CD4-positive, alpha-beta T cell treated with Interleukin-2 at 100 ng/mL for 4 hours (primary cell): ENCODE measurements at places on chromosomes 6 and 20.

DNA sequence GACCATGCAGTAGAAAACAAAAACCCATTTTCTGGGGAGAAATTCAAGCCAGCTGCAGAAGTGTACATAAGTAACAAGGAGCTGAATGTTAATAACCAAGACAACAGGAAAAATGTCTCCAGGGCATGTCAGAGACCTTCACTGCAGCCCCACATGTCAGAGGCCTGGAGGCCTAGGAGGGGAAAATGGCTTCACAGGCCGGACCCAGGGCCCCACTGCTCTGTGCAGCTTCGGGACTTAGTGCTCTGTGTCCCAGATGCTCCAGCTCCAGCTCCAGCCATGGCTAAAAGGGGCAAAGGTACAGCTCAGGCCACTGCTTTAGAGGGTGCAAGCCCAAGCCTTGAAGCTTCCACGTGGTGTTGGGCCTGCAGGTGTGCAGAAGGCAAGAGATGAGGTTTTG lies 43.6 kb downstream of the HACE1 start:
- no peak for DNase-seq

- peak; percentile 62 for DNase-seq
Observed at GRCh38 chr6:1554476-1555310, 55.0 kb upstream of the FOXC1 start.

GRCh38 chr6:100504786-100505737 lies 40.3 kb upstream of the SIM1 start:
- no peak for DNase-seq

DNA sequence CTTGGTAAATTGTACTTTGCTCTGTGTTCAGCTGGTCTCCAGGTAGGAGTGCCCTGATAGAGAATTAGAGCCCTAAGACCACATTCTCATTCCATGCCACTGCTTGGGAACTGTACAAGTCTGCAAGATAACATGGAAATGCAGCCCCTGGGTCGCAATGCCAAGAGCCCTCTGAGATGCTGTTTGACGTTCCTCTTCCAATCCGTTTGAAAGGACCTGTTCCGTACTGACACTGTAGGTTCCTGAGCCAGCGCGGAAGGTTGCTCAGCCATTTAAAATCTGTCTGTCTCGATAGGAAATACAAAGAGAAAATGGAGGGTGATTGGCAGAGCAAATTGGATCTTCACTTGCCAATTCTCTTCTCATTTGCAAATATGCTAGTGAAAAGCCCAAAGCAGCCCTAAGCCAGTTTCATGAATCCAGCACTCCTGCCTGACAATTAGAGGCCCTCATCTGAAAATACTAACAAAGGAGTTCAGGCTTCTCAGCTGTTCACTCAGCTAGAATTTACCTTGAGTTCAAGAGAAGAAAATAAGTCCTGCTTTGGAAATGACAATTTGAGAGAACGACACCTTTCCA lies 100.6 kb upstream of the AFDN start:
- no peak for DNase-seq

DNA sequence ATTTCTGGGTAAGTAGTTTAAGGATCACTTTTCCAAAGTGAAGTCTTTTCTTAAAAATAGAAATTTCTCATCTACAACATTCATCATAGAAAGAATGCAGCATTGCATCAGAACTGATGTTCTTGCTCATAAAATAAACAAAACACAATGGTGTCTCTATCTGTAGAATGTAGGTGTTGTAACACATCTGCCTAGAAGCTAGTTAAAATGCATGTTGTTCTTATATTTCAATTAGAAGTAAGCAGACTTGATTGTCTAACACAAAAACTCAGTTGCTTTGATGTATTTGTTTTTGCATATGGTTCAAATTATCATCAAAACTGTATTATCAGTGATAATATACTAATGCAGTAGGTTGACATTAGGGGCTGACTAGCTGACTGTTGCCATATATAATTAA lies 654.7 kb upstream of the FLRT3 start:
- DNase-seq, result no peak

- DNase-seq, result no peak
Observed at GRCh38 chr6:4665489-4666417, 110.5 kb upstream of the CDYL start.

GRCh38 chr20:48844996-48845395 lies 17.2 kb upstream of the PREX1 start:
- no peak for DNase-seq

DNA sequence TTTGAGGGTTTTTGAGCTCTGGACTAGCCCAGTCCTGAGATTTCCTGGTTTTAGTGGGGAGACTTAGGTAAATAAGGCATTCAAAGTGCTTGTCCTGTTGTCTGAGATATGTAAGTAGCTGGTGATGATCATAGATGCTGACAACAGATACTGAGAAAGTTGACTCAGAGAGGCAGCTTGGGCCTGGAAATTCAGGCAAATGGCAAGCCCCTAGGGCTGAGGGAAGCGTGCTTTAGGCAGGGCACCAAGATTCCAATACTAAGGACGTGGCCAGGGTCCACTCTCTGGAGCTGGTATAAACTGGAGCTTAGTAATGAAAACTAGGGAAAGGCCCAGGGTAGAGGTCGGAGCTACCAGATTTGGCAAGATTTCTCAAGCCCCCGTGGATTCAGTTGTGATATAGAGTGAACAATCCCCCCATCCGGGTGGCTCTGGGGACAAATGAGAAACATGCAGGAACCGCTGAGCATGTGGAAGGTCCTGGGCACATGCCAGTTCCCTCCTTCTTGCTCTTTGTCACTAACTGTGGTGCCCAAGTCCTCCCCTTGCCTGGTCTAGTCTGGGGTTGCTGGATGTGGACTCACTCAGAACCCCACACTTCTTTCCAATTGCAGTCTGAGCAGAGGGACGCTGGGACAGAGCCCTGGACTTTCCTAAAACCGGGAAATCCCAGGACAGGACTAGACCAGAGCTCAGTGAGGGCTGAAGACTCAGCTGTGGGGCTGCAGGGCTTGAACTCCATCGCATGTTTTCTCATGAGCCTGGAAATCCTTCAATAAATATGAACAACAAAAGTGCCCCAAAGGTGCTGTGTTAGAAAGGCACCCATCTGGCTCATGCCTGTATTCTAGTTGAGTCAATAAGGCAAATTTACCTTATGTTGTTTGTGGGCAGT lies 10.3 kb downstream of the SLC22A3 start:
- DNase-seq, result no peak

GRCh38 chr6:27478141-27478705 lies 5.3 kb upstream of the ZNF184 start:
- no peak for DNase-seq

GRCh38 chr20:43825051-43825402 lies 89.6 kb upstream of the TOX2 start:
- DNase-seq, result no peak

DNA sequence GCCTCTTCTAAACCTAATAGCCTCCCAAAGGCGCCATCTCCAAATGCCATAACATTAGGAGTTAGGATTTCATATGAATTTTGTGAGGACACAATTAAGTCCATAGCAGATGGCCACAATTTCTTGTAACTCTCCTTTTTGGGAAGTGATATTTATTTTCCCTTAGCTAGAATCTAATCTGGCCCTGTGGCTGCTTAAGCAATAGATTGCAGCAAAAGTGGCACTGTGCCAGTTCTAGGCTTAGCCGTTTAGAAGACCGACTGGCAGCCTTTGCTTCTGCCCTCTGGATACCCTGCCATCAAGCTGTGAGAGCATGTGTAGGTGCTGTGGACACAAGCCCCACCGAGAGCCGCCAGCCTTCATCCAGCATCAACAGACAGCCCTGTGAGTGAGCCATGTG lies 15.9 kb upstream of the ADGB start:
- no peak for DNase-seq

- DNase-seq, result no peak
Observed at GRCh38 chr6:154619146-154619545, 108.7 kb upstream of the CNKSR3 start.

- DNase-seq, result no peak
Observed at GRCh38 chr6:155706341-155706740, 250.7 kb upstream of the NOX3 start.

- DNase-seq, result no peak
Observed at GRCh38 chr6:39649996-39650395, 75.2 kb downstream of the KIF6 start.

GRCh38 chr20:4916971-4917881 lies 84.1 kb downstream of the SLC23A2 start:
- no peak for DNase-seq

- no peak for DNase-seq
Observed at GRCh38 chr20:34014878-34015277, 21.2 kb downstream of the RALY start.

DNA sequence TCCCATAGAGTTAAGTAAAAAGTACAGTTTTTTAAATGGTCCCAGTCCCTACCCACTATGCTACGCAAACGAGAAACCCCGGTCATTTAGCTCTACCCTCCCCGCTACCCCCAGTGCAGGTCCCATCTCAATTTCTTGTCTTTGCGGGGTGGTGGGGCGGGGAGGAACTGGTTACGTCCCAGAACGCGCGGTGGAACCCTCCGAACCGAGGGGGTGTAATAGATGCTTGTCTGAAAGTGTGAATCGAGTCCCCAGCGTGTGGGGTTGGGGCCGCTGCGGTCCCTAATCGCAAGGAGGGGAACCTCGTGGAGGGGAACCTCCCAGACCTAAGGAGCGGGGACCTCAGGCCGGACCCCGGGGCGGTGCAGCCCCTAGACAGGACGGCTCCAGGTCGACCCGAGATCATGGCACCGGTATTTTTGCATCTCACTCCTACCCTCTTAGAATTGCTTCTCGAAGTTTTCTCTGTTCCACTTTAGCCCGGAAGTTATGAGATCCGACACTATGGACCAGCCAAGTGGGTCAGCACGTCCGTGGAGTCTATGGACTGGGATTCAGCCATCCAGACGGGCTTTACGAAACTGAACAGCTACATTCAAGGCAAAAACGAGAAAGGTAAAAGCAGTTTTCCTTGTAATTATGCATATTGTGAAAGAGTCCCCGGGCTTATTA lies 779 bp downstream of the HEBP2 start:
- peak; percentile 29 for DNase-seq

DNA sequence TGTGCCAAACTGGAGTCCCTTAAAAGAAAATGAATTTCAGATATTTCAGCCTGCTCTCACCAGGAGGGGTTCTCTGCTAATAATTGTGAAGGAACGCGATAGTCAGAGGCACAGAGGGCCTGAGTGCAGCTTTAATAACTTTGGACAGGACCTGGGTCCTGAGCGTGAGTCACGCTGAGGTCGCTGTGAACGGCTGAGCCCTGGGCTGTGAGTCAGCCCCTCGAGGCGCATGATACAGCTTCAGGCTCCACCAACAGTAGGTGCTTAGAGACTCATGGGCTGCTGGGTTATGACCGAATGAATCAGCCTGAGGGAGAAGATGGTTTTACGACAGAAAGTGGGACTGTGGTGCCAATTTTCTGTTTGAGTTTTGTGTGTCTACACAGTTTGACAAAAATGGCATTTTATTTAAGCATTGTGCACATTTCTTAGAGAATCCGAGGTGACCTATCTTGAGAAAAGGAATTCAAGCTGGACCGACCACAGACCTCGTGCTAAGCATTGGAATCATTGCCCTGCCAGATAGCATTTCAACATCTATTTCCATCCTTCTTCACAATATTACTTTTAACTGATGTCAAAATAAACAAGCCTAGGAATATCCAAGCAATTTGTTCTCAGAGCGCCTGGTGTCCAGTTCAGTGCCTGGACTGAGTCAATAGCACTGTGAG lies 183.0 kb downstream of the THBS2 start:
- DNase-seq, result no peak

GRCh38 chr6:63705707-63706106 lies 70.1 kb downstream of the PHF3 start:
- DNase-seq, result no peak

- no peak for DNase-seq
Observed at GRCh38 chr6:114605656-114606055, 262.8 kb upstream of the HS3ST5 start.

GRCh38 chr6:28478518-28478917 lies 35.2 kb upstream of the ZSCAN23 start:
- DNase-seq, result no peak

DNA sequence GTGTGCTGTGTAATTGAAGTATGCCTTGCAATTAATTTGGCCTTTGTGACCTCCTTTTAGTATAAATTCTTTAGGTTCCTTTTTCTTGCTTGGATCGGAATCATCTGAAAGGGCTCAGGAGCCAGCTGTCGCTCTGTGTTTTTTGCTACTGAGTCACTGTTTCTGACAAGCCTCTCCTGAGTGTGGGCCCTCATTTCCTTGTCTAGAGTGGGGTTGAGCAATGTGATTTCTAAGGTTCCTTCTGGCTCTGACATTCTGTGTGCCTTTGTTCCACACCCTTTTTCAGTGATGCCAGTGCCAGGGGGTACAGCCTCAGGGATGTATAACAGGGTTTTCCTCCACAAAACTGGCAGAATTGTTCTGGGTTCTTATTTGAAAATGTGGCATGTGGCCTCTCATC lies 26.5 kb downstream of the DAAM2 start:
- no peak for DNase-seq

DNA sequence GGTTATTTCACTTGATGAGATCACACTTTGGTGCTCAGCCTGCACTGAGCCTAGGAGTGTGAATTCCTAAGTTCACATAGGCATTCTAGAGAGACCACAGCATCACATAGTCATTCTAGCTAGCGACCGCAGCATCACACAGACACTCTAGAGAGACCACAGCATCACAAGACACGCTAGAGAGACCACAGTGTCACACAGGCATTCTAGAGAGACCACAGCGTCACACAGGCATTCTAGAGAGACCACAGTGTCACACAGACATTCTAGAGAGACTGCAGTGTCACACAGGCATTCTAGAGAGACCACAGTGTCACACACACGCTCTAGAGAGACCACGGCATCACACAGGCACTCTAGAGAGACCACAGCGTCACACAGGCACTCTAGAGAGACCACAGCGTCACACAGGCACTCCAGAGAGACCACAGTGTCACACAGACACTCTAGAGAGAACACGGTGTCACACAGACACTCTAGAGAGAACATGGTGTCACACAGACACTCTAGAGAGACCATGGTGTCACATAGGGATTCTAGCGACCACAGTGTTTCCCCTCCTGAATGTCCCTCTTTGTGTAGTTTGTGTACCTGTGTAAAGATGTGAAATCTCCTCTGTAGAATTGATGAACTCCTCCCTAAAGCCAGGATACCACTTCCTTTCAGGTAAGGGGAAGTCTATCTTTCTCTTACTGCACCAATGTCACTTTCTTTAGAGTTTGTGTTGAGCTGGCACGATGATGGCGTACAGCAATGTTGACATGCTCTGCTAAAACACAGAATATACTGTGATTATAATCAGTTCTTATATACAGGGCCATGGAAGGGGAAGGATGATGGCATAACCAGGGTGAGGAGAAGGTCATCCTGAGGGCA lies 169.4 kb downstream of the ZDHHC14 start:
- peak; percentile 38 for DNase-seq

DNA sequence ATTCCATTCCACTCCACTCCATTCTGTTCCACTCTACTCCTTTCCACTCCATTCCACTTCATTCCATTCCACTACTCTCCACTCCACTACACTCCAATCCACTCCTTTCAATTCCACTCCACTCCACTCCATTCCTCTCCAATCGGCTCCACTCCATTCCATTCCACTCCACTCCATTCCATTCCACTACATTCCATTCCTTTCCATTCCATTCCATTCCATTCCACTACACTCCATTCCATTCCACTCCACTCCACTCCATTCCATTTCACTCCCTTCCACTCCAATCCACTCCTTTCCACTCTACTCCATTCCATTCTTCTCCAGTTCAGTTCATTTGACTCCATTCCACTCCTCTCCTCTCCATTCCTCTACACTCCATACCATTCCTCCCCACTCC lies 26.2 kb upstream of the DEFB125 start:
- DNase-seq, result no peak

GRCh38 chr6:98839781-98840361 lies 5.5 kb downstream of the POU3F2 start:
- no peak for DNase-seq
